Fibroblast of skin of right biceps (primary cell): ENCODE measurements at places on chromosomes 7 and 10.

DNA sequence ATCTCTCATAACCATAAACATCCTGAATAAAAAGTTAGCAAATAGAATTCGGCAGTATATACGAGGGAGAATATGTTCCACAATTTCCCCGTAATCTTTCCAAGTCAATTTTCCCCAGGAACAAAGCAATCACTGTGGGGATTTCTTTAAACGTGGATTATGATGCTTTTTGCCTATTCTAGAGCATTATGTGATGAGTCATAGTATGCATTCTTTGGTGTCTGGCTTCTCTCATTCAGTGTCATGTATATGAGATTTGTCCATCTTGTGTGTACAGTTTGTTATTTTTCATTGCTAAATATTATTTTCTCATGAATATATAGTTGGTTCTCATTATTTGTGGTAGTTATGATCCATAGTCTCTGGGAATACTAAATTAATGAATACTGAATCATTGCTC, 9.9 kb upstream of the OR9A4 start:
- no peak for DNase-seq

GRCh38 chr7:146129296-146129695, 12.7 kb downstream of the CNTNAP2 start:
- DNase-seq: peak; percentile 6

- peak; percentile 96 for DNase-seq
Observed at GRCh38 chr10:6396652-6397051, 183.4 kb downstream of the PRKCQ start.

GRCh38 chr10:21747809-21748208, 213.8 kb downstream of the MLLT10 start:
- DNase-seq: no peak

- DNase-seq: peak; percentile 11
Observed at GRCh38 chr7:2313450-2314208, 612 bp downstream of the SNX8 start.

DNA sequence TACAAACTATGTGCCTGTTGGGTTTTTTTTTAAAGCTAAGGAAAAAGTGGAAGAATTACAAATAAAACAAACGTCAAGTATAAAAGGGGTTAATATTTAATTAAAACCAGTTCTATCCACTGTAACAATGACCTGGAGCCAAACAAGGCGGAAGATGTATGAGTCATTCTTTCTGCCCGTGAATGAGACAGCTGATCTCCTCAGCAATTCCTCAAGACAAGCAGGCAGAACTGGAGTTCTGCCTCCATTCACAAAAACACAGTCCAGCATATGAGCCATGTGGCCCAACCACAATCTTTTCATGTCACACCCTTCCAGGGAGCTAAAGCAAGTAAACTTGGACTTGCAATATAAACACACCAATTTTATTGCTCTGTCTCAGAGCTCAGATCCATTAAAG, 8.4 kb downstream of the ETV1 start:
- peak; percentile 95 for DNase-seq

DNA sequence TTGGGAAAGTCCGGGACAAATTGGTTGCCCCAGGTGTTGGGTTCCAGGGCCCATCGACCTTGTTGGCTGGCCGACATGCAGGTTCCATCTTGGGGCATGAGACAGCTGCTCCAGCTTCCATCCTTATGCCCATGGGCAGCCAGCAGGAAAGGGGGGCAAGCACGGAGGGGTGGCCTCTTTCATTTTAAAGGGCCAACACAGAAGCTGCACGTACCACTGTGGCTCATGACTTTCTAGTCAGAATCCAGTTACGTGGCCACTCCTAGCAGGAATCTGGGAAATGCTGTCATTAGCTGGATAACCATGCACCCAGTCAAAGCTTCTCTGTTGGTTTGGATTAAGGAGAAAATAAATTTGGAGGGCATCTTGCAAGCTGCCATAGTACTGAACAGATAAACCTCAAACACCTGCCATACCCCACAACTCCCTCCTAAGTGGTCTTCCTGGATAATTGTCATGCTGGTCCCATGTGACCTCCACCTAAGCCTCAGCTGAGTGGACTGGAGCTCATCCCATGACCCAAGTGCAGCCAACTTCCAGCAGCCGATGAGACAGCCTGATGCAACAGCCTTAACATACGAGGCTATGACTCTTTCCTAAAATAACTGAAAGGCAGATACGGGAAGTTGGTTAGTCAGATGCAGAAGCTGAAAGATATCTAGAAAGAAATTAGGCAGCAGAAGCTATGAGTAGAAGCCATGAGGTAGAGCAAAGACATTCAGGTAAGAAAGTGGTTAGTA, 21.4 kb upstream of the GSDME start:
- peak; percentile 88 for DNase-seq

GRCh38 chr7:75996476-75996875, 2.1 kb upstream of the TMEM120A start:
- DNase-seq: no peak

DNA sequence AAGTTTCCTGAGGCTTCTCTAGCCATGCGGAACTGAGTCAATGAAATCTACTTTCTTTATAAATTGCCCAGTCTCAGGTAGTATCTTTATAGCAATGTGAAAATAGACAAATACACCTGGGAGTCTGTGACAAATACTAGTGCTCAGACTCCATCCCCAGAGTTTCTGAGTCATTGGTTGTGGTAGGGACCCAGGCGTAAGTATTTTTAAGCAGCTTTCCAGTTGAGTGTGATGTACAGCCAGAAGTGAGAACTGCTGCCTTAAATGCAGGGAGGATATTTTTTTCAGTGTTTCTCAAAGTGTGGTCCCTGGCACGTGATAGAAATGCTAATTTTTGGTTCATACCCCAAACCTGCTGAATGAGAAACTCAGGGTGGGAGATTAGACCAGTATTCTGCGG, 121.7 kb downstream of the SORCS3 start:
- no peak for DNase-seq

DNA sequence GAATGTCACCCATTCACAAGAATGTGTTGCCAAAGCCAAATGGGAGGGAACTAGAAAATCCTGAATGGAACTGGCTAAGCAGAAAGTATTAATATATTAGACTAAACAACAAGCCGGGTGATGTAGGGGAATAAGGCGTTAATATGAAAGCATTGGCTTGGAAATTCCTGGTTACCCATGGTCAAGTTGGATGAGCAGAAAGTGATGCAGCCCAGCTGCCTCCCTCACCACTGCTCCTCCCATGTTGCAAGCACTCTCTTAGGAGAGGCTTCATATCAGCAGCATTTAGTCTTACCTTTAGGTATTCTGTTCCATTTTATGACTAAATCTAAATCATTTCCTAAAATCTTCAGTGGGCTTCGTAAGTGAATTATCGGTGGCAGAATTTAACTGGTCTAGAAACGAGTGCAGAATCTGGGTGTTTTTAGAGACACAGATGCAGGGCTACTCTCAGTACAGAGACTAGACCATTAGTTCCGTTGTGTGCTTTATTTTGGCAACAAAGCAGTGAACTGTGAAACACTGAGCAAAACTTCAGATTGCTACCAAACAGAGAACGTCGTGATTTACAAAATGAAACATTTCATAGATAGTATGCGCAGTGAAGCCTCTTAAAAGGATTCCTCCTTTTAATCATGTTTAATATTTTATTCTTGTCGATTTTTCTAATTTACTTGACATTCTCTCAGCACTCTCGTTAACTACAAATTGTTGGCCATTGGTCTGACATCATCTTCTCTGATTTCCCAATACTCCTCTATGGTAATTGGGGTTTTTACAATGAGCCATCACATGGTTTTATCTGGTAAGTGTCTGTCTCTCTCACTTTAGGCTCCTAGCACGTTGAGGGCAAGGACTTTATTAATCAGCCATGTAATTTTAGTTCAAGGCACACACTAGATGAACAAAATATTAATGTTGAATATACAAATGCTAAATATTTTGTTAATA, 22.0 kb upstream of the HGF start:
- DNase-seq: no peak

DNA sequence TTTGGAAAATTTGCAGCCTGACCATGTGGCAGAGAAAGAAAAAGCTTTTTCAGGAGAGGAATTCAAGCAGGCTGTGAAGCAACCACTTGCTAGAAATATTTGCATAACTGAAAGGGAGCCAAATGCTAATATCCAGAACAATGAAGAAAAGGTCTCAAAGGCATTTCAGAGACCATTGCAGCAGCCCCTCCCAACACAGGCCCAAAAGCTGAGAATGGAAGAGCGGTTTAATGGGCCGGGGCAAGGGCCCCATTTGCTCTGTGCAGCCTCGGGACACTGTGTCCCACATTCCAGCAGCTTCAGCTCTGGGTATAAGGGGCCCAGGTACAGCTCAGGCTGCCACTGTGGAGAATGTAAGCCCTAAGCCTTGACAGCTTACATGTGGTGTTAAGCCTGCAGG, 918.1 kb upstream of the POT1 start:
- DNase-seq: no peak

- peak; percentile 38 for DNase-seq
Observed at GRCh38 chr10:93813507-93814465, 56.0 kb downstream of the LGI1 start.

DNA sequence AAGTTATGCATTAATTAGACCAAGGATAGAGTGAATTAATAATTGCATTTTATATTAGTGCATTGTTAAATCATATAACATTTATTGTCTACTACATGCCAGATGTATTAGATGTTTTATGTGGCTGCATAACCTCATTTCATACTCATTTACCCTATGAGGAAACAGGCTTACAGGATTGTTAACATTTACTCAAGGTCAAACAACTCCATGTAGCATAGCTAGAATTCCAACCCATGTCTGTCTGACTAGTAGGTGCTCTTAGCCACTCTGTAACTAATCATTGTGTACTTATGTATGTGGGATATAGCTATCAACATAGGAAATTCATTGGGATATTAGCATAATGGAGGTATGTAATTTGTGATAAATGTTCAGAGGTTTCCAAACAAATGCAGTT, 46.3 kb downstream of the PHYHIPL start:
- DNase-seq: peak; percentile 21

DNA sequence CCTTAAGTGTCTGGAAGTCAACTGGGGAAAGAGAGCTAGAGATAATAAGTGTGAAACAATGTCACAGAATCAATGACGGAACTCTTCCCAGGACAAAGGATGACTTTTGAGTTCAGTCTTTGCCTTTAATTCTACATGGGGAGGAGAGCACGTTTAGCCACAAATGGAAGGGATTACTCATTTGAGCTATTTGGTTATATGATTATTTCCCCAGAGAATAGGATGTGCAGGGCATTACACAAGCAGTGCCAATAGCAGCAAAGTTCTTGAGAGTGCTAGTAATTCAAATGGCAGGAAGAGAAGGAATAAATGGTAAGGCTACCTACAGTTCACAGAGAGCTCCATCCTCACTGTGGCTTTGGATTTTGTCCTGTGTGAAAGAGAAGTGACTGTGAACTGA, 6.0 kb downstream of the EGFR start:
- DNase-seq: peak; percentile 81

DNA sequence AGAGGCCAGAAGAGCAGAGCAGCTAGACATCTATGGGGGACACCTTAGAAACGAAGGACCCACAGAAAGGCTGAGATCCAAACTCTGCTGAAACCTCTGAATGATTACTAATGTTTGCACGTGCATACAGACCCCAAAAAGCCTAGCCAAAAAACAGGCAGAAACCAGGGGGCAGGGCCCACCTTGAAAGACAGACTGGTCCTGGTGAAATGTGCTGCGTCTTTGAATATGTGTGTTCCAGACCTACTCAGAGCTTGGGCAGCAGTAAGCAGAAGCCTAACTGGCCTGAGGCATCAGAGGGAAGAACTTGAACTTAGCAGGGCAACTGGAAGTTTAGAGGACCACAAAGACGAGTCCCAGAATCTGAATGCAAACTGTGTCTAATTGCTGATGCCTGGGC, 251.8 kb downstream of the TEX36 start:
- DNase-seq: no peak

DNA sequence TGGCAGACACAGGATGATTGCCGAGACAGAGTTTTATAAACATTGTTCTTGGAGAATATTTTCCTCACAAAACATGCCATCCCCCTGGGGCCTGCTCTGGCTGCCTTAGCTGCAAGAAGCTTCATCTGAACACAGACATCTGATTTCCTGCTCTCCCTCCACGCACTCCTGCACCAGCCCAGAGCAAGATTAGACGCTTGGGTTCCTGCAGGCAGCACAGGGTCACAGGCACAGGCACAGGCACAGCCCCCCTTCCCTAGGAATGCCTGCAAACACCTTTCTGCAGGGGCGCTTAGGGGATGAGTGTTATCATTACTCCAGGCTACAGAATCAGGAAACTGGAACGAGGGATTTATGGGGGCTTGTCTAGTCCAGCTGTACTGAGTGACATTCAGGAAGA, 450.3 kb downstream of the GRID1 start:
- no peak for DNase-seq

GRCh38 chr10:54133203-54133602, 667.8 kb downstream of the PCDH15 start:
- no peak for DNase-seq

DNA sequence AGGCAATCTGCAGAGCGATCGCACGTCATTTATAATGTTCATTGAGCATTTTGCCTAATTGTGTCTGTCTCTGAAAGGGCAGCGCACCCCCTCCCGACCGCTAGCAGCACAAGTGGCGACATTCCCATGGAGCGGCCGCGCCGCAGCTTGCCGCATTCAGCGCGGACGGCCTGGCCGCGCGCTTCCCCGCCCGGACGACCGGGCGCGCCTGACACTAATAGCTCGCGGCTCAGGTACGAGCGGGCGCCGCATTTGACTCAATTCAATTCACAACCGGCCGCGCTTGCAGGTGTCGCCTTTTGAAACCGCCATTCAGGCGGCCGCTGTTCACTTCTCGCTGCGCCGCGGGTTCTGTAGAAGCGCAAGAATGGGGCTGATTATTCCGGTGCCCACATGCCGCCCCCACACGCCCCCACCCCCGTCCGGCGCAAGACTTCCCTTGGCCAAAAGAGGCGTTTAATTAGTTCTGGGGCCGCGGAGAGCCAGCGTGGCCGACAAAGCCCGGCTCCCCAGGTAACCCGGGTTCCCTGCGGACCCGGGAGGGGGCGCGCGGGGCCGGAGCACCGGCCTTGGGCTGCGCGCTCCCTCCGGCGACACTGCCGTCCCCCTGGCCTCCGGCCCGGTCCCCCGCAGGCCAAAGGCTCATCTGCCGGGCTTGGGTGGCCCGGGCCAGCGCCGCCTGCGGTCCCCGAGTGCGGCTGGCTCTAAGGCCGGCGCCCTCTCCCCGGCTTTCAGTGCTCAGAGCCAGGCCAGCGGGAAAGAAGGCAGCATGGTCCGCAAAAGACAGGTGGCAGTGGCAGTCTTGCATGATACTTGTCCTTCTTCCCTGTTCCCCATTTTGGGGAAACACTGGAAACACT, 18.7 kb upstream of the PTF1A start:
- DNase-seq: no peak

- DNase-seq: no peak
Observed at GRCh38 chr7:85413718-85414117, 226.9 kb upstream of the SEMA3D start.

DNA sequence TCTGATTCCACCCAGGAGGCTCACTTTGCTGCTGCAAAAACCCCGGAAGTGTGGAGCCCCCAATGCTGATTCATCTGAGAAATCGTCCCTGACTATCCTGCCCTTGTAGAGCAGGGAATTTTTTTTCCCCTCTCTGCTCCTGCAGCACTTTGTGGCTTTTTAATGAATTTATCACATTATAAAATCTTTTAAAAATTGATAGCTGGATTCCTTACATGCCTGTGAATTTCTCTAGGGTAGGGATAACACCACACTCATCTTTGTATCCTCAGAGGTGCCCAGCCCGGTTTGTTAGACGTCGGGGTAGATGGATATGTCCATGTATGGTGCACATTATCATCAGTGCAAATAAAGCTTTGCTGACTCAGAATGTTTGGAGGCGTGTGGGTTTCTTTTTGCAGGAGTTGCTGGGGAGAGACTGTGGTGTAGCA, 185.7 kb downstream of the STK31 start:
- peak; percentile 83 for DNase-seq

- DNase-seq: no peak
Observed at GRCh38 chr7:99790407-99790806, 6.4 kb upstream of the CYP3A4 start.
